ENCODE measurements at places on chromosomes 3 and 15.

- DNase-seq = no peak
These were observed 20.7 kb upstream of the FEM1B start for GRCh38 chr15:68256675-68257450.

DNA sequence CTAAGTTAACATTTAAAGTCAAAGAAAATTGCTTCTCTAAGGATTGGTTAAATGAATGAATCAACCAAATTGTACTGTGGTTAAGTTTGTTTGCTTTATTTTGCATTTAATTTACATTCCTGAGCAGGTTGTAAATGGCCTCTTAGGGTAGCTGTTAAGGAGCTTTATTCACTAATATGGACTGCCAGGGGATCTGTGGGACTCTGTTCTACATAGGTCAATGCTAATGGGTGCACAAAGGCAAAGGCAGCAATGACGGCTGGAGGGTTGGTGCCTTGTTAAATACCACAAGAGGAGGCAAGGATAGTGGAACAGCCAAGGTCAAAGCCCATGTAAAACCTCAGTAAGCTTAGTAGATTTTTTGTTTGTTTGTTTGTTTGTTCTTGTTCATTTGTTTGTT lies 89.3 kb upstream of the P2RY1 start:
- no peak for DNase-seq

GRCh38 chr3:163891771-163892170 lies 1186.5 kb downstream of the SI start:
- peak; percentile 4 for DNase-seq

- DNase-seq = no peak
These were observed 14.1 kb downstream of the CLDN1 start for GRCh38 chr3:190308154-190308553.

- DNase-seq = no peak
These were observed 75.9 kb downstream of the UACA start for GRCh38 chr15:70687482-70687881.
